ENCODE measurements at places on chromosomes 2 and 18.
A peak's percentile ranks its signal among the peaks of the same experiment; 100 is the strongest.

DNA sequence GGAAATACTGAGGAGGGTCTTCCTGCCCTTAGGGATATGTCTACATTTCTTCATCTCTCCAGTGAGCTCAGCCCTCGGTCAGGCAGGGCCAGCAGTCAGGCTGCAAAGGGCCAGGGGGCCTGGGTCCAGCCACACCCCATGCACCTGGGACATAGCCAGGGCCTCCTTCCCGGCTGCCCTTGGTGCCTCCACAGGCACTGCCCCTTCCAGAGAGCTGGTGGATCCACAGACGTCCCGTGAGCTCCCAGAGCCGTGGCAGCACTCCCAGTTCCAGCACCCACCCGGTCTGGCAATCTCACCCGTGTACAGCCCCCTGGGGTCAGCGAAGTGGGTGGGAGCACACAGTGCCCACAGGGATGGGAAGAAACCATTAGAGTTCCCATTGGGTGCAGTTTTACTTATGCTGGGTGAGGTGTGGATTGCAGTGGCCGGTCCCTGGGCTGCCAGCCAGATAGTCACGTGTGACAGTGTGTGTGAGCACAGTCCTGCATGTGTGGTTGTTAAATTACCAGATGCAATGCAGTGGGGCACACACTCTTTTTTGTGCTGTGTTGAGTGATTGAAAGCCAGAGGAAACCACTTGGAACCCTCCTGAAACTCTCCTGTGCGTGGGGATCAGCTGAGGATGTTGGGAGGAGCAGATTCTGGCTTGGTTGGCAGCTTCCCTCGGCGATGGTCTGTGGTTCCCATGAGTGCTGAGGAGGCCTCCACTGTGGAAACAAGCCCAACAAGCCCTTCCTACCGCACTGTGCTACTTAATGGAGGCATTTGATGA, 131.0 kb downstream of the SNTG2 start:
- DNase-seq, result no peak

DNA sequence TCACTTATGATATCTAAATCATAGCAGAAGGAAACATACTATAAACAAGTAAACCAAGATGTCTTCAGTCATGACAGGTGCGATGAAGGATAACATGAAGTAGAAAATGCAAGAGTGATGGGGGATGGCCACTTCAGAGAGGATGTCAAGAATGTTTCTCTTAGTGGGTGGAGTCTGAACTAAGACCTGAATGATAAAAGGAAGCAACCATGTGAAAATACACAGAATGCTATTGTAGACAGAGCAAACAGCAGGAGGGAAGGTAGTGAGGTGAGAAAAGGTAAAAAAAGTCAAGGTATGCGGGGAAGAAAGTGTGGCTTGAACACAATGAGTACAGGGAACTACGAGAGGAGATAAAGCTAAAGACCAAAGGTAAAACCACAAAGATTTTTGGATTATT, 341.6 kb downstream of the FBXO15 start:
- DNase-seq, result no peak

- peak; percentile 11 for DNase-seq
Observed at GRCh38 chr2:20618886-20619521, 31.9 kb downstream of the HS1BP3 start.

DNA sequence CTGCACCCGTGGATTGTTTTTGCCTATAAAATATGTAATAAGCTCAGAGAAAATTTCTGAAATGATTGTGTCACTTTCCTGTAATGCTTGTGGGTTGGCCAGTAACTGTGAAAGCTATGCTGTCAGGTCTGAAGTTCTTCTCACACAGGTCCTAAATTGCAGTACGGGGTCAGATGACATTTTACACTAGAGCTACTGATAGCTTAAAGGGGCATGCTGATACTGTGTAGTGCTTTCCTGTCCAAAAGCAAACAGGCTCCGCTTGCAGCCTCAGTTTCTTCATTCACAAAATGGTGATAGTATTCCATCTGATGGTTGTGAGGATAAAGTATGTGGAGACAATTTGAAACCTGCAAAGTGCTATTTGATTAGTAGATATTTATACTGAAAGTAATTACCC, 7.6 kb upstream of the FARSB start:
- DNase-seq, result no peak
